Ascending aorta (tissue), 2 donors: ENCODE measurements at places on chromosomes 1 and 21. TPM values are rescaled to one million over a fixed set of nuclear protein-coding genes. Genes with fewer than 3 reads are reported as not detected.

DNA sequence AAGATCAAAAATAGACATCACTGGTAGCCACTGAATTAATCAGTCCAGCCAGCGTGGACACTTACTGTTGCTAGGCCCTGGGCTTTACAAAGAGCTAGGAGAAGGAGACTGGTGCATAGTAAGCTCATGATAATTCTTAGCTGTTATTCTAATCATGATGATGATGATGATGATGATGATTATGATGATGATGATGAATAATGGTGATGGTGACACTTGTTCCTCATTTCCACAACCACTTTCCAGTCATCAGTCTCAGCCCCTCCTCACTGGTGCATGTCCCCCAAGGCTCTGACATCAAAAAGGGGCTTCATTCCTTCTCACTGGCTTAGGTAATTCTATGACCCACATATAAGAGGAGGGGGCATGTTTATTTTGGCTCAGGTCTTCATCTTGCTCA is 701.0 kb downstream of the PTPRU start:
- no peaks in the 10 kb centered on the region for H3K27me3 ChIP-seq
- no peak overlapping the region for H3K27ac ChIP-seq
- DNase-seq = no peak
- no peaks in the 10 kb centered on the region for H3K4me1 ChIP-seq

Gene TTLL10
- total RNA-seq = not detected

Gene ZBTB8B
- total RNA-seq = under 0.01 TPM

DNA sequence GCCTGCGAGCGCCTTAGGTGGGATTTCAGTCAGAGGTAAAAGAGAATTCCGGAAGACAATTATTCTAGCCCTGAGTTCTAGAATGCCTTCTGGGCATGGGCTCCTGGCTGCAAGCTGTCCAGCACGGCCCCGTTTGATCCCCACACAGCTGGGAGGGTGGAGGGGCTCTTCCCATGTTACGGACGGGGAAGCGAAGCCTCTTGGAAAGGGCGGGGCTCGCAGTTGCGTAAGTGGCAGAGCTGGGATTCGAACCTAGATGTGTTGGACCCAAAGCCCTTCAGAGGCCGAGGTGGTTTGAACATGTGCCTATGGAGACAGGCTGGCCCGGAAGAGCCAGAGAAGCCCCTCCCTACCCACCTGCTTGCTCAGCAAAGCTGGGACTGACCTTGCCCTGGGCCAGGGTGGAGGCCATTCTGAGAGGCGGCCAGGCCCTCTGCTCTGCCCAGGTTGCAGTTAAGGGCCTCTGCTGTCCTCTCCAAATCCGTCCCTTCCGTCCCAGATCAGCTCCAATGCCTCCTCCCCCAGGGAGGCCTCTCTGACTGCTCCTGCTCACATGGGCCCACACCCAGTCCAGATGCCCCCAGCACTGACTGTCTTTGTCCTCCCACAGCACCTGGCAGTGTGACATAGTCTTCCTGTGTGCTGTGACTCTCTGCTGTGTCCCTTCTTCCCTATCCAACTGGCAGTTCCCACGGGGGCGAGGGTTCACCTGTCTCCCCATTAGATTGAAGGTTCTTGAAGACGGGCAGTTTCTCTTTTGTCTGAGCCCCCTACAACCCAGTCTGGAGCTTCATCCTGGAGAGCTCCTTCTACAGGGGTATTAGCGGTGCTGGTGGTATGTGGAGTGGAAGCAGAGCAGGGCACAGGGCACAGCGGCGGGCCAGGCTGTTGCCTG is 1.2 kb upstream of the HSPB7 start:
- peak overlapping the region; percentile 51 for H3K4me3 ChIP-seq
- H3K27ac ChIP-seq = peak overlapping the region; percentile 95
- H3K27me3 ChIP-seq = no peaks in the 10 kb centered on the region
- no peak for DNase-seq
- no peaks in the 10 kb centered on the region for H3K36me3 ChIP-seq

GRCh38 chr1:67532452-67533216 is 102.4 kb upstream of the SERBP1 start:
- H3K4me3 ChIP-seq = no peak overlapping the region
- no peak overlapping the region for H3K27ac ChIP-seq
- no peak for DNase-seq
- no peaks in the 10 kb centered on the region for H3K27me3 ChIP-seq
- H3K36me3 ChIP-seq = no peaks in the 10 kb centered on the region
- no peaks in the 10 kb centered on the region for H3K4me1 ChIP-seq

- no peaks in the 10 kb centered on the region for H3K27me3 ChIP-seq
- no peak overlapping the region for H3K4me3 ChIP-seq
- H3K27ac ChIP-seq = no peak overlapping the region
These were observed 216.0 kb downstream of the DYRK1A start for GRCh38 chr21:37582590-37582989.

Gene IL10
- 1.6 TPM for total RNA-seq

Gene CYP4Z1
- total RNA-seq = 4.8 TPM

DNA sequence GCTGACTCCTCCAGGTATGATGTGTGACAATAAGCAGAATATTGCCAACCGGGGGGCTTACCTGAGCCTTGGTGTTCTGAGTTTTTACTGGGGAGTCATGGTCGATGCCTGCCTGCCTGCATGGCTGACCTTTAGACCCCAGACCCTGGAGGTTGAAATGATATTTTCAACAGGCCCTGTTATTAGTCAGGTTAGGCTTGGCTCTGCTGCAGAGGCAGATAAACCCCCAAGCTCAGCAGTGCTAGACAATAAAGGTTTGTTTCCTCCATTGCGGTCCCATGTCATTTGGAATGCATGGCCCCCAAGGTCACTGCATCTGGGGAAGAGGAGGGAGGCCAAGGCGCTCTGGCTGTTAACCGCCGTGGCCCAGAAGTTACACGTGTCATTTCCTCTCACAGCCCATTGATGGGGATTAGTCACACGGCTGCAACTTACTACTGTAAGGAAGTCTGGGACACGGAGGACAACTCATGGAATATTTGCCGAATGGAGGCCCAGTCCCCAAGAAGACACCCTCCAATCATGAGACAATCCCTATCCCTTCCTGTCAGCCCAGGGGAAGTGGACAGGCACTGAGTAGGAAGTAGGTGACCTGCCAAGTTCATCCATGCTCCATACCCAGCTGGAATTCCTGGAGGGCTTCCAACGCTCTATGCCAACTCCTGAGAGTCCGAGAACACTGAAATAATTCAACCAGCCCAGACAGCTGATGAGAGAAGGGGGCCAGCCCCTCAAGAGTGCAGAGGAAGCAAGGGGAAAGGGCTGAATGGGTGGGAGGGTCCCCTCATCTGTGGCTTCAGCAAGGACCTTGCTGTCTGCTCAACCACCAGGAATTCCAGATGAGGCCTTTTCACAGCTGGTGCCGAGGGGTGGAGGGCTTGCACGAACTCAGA is 97.3 kb downstream of the TAS1R2 start:
- H3K27me3 ChIP-seq = no peaks in the 10 kb centered on the region
- H3K36me3 ChIP-seq = no peaks in the 10 kb centered on the region
- H3K27ac ChIP-seq = no peak overlapping the region
- H3K4me1 ChIP-seq = no peaks in the 10 kb centered on the region

DNA sequence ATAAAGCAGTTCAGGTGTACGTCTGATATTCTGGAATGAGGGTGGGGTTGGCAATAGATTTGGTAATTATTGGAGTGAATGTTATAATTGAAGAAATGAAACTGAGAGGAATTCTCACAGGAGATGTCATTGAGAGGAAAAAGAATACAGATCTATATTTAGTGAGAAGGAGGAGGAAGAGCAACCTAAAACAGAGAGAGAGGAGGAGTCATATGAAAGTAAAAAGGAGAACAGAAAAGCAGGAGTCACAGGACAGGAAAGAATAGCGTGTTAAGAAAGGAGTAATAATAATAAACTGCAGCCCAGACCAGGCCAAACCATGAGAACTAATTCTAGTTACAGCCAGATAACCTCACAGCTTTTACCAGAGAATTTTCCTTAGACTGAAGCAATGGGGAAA is 62.7 kb upstream of the MROH9 start:
- no peak for DNase-seq
- no peak overlapping the region for H3K4me3 ChIP-seq
- H3K4me1 ChIP-seq = no peaks in the 10 kb centered on the region

- no peaks in the 10 kb centered on the region for H3K36me3 ChIP-seq
- H3K27ac ChIP-seq = no peak overlapping the region
- peaks cover 4% of the 10 kb centered on the region for H3K27me3 ChIP-seq
- DNase-seq = no peak
- no peak overlapping the region for H3K4me3 ChIP-seq
- H3K4me1 ChIP-seq = no peaks in the 10 kb centered on the region
These were observed 16.4 kb upstream of the IL22RA1 start for GRCh38 chr1:24159366-24159765.

- H3K36me3 ChIP-seq = peaks cover 35% of the 10 kb centered on the region
- H3K4me3 ChIP-seq = peak overlapping the region; percentile 72
- no peak for DNase-seq
- H3K27ac ChIP-seq = peak overlapping the region; percentile 95
- peaks cover 9% of the 10 kb centered on the region for H3K4me1 ChIP-seq
These were observed 1.1 kb downstream of the BSDC1 start for GRCh38 chr1:32393136-32393535.

DNA sequence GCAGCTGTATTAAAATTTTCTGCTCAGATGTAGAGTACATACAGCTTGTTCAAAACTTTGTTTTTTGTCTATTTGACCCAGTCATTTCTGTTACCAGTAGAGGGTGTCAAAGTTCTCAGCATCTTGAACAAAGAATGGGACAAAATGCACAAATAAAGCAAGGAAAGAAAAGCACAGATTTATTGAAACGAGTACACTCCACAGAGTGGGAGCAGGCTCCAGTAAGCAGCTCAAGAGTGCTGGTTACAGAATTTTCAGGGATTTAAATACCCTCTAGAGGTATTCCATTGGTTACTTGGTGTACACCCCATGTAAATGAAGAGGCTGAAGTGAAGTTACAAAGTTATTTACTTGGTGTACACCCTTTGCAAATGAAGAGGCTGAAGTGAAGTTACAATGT is 8.9 kb upstream of the PRMT6 start:
- no peak overlapping the region for H3K27ac ChIP-seq
- H3K4me1 ChIP-seq = no peaks in the 10 kb centered on the region
- H3K4me3 ChIP-seq = no peak overlapping the region
- no peaks in the 10 kb centered on the region for H3K27me3 ChIP-seq
- DNase-seq = no peak

- DNase-seq = no peak
- H3K27me3 ChIP-seq = no peaks in the 10 kb centered on the region
- no peak overlapping the region for H3K4me3 ChIP-seq
- H3K27ac ChIP-seq = no peak overlapping the region
These were observed 74.2 kb downstream of the DTL start for GRCh38 chr1:212109728-212110127.

DNA sequence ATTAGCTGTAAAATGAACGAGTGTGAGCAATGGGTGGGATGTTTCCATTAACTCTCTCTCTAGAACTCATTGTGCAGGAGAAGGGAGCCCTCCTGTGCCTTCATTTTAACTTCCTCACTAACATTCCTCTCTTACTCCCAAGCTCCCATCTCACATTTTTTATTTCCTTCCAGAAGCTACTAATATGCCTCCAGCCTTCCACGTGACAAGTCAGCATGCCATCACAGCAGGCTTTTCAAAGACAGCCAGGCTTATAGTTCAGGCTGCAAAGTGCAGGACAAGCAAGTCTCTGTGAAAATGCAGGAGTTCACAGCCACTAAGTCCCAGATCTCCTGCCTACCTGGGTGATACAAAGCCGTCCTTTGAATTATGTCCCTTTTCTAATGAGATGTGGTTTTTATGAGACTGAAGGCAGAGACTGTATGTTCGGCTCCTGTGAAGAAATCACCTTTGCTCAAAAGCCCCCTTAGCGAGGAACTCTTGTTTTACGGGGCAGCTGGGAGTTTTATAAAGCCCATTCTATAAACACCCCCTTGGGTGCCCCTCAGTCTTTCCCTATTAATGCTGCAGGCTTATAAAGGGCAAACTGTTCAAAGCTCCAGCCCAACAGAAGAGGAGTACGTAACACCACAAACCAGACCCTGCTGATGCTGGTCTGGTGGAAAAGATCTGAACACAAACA is 14.8 kb upstream of the ANGPTL7 start:
- no peak for DNase-seq
- H3K27ac ChIP-seq = no peak overlapping the region
- H3K4me1 ChIP-seq = peaks cover 9% of the 10 kb centered on the region
- H3K27me3 ChIP-seq = no peaks in the 10 kb centered on the region

- H3K4me1 ChIP-seq = peaks cover 11% of the 10 kb centered on the region
- peak; percentile 9 for DNase-seq
- H3K27ac ChIP-seq = peak within 1 kb of the TSS; percentile 86
- H3K36me3 ChIP-seq = no peaks in the 10 kb centered on the region
These were observed at the start of gene RASAL2 for GRCh38 chr1:178093951-178094738. Gene RASAL2 (plus strand): TSS chr1:178094104. CDS start chr1:178094493, 389 bp downstream.

Gene ELAVL4
- not detected for total RNA-seq

DNA sequence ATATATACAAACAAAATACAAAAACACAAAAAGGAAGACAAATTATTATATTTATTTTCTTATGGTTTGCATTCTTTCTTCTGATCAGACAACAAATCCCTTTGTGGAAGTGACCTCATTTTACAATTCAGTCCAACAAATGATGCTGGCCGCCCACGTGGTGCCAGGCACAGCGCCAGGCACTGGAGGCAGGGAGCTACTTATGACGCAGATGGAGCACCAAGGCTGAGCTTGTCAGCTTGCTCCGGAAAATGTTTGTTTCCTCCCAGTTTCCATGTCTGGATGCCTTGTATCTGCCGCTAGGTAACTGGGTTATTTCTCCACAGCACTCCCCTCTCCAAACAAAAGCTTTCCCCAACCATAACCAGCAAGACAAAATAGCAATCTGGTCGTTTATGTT is 30.7 kb upstream of the CD34 start:
- H3K4me3 ChIP-seq = peak overlapping the region; percentile 42
- H3K4me1 ChIP-seq = peaks cover 3% of the 10 kb centered on the region
- DNase-seq = peak; percentile 68
- no peaks in the 10 kb centered on the region for H3K27me3 ChIP-seq
- peak overlapping the region; percentile 82 for H3K27ac ChIP-seq

Gene PLEKHG5
- total RNA-seq = 11.4 TPM

Gene NUAK2
- total RNA-seq = 0.85 TPM

- no peak overlapping the region for H3K27ac ChIP-seq
- H3K4me3 ChIP-seq = no peak overlapping the region
- H3K36me3 ChIP-seq = no peaks in the 10 kb centered on the region
- H3K4me1 ChIP-seq = no peaks in the 10 kb centered on the region
These were observed 25.4 kb downstream of the CHD5 start for GRCh38 chr1:6154525-6155319.

DNA sequence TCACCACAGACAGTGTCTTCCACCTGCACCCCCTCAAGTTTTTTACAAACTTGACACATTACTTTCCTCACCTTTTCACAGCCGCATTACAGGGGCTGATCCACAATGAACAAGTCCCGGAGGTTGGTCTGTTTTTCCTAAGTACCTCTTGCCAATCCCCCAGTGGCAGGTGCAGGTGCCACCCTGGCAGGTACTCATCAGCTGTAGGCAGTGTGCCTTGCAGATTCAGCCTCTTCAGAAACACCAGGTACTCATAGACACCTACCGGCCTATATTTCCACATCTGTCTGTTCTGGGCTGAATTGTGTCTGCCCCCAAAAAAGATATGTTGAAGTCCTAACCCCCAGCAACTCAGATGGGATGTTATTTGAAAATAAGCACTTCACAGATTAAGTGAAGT is 81.4 kb upstream of the CNIH3 start:
- no peak for DNase-seq
- H3K4me3 ChIP-seq = no peak overlapping the region
- H3K36me3 ChIP-seq = no peaks in the 10 kb centered on the region
- no peaks in the 10 kb centered on the region for H3K27me3 ChIP-seq
- H3K27ac ChIP-seq = no peak overlapping the region

Gene SIK1
- 1.4 TPM for total RNA-seq

GRCh38 chr1:27405074-27405473 is 12.7 kb downstream of the GPR3 start:
- H3K4me3 ChIP-seq = no peak overlapping the region
- peaks cover 36% of the 10 kb centered on the region for H3K36me3 ChIP-seq
- peak overlapping the region; percentile 75 for H3K27ac ChIP-seq
- H3K4me1 ChIP-seq = peaks cover 18% of the 10 kb centered on the region
- peak; percentile 76 for DNase-seq
